Left lung (tissue), 14 donors: ENCODE measurements at places on chromosomes 1 and 21. TPM values are rescaled to one million over a fixed set of nuclear protein-coding genes. Genes with fewer than 3 reads are reported as not detected.

DNA sequence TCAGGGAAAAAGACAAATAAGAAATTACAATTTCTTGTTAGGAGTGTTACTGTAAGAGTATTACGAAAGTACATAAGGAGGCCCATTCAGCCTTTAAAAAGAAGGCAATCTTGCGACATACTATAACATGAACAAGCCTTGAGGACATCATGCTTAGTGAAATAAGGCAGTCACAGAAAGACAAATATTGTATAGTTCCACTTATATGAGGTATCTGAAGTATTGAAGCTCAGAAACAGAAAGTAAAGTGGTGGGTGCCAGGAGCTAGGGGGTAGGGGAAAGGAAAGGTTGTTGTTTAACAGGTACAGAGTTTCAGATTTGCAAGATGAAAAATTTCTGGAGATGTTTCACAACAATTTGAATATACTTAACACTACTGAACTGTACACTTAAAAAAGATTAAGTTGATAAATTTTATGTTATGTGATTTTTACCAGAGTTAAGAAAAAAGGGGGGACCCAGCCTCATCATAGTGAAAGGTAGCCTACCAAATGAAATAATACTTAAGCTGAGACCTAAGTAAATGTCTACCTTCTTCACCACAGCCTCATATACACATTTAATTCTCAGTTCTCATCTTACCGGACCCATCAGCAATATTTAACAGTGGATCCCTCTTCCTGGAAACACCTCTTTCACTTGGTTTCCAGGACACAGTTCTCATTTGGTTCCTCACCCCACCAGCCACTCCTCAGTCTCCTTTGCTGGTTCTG, 19.5 kb downstream of the USP24 start:
- no peak for DNase-seq

GRCh38 chr1:81950037-81950436, 149.3 kb downstream of the ADGRL2 start:
- DNase-seq, result no peak

DNA sequence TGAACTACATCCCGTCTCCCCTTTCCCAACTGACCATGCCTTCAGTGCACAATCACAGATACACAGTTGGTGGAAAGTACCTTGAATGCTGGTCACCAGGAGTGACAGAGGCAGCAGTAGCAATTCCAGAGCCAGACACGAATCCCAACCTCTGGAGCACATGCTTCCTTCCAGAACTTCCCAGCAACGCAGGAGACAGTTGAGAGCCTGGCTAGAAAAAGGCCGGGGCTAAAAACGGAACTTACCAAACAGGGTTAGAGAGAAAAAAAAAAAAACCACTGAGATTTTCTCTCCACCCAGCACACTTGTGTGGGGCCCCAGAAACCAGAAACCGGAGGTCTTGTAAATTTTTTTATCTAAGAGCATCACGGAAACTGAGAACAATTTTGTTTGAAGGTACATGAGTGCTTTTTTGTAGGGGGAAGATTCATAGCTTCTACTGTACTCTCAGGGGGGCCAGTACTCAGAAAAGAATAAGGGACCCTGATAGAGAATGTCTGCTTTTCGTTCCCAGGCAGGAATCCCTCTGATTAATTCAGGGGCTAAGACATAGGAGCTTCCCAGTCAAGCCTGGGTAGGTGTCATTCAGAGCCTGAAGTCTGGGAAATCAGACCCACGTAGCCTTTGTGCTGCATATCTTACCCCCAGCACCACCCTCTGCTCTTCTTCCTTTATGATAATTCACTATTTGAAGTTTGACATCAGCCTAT, at the start of gene CD48:
CD48 (minus strand) TSS at position 221 of the 710 bp plus-strand sequence; CDS start at position 162, 59 bp downstream.
- DNase-seq, result no peak

- no peak for DNase-seq
Observed at GRCh38 chr1:187871177-187871845, 1042.6 kb downstream of the PLA2G4A start.

DNA sequence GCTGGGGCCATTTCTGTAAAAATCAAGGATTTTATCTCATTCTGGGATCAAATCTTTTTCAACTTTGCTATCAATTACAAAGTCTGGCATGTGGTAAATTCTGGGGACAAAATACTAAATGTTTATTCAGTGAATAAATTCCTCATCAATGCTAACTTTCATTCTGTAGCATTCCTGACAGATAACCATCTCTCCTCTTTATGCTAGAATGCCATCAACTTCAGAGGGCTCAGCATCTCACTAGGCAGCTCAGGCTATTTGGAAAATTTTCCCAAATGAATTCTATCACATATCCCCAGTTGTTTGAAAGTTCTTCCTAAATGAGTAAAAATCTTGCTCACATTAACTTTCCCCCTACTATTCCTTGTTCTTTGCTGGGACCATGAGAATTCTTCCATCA, 163.0 kb upstream of the DAB1 start:
- DNase-seq, result no peak

- DNase-seq, result no peak
Observed at GRCh38 chr1:230824919-230825721, 43.2 kb downstream of the C1orf198 start.

The SRGAP2C gene
- total RNA-seq, result 23.4 TPM

The CR1 gene
- total RNA-seq, result 6.9 TPM
